ENCODE measurements at places on chromosomes 4 and X.
A peak's percentile ranks its signal among the peaks of the same experiment; 100 is the strongest.

DNA sequence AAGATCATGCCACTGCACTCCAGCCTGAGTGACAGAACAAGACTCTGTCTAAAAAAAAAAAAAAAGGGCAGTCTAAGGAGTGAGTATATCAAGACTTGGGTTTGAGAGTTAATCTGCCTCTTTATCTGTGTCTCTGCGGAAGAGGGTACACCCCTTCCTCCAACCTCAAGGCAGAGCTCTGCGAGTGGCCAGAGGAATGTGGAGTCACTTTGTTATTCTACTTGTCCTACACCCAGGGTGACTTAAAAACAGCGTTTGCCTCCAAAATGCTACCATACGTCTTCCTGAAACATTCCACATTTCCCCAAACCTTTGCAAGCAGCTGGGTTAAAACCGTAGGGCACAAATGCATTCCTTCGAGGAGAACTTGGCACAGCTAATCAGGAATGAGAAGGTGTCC, 199.9 kb downstream of the SHOX start:
- DNase-seq, result no peak

GRCh38 chr4:165931741-165932140, 58.7 kb downstream of the TLL1 start:
- no peak for DNase-seq

- no peak for DNase-seq
These were observed 3.9 kb upstream of the TTC29 start for GRCh38 chr4:146949559-146949958.

GRCh38 chr4:183445097-183445428, 627 bp downstream of the CDKN2AIP start:
- peak; percentile 22 for DNase-seq

DNA sequence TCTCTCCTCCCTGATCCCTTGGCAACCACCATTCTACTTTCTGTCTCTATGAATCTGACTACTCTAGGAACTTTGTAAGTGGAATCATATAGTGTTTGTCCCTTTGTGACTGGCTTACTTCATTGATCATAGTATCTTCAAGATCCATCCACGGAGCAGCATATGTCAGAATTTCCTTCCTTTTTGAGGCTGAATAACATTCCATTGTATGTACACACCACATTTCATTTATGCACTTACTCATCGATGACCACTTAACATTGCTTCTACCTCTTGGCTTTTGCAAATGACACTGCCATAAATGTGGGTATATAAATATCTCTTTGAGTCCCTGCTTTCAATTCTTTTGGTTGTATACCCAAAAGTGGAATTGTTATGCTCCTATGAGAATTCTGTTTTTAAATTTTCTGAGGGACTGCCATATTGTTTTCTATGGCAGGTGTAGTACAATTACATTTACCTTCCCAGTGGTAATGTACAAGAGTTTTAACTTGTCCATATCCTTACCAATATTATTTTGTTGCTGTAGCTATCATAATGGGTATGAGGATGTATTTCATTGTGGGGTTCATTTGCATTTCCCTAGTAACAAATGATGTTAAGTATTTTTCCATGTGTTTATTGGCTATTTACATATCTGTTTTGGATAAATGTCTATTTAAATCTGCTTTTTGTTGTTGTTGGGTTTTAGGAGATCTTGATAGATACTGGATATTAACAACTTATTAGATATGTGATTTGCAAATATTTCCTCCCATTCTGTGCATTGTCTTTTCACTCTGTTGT, 466.1 kb downstream of the C4orf33 start:
- DNase-seq, result no peak

- DNase-seq, result peak; percentile 8
These were observed 660.3 kb upstream of the PITX2 start for GRCh38 chr4:111283066-111283677.

DNA sequence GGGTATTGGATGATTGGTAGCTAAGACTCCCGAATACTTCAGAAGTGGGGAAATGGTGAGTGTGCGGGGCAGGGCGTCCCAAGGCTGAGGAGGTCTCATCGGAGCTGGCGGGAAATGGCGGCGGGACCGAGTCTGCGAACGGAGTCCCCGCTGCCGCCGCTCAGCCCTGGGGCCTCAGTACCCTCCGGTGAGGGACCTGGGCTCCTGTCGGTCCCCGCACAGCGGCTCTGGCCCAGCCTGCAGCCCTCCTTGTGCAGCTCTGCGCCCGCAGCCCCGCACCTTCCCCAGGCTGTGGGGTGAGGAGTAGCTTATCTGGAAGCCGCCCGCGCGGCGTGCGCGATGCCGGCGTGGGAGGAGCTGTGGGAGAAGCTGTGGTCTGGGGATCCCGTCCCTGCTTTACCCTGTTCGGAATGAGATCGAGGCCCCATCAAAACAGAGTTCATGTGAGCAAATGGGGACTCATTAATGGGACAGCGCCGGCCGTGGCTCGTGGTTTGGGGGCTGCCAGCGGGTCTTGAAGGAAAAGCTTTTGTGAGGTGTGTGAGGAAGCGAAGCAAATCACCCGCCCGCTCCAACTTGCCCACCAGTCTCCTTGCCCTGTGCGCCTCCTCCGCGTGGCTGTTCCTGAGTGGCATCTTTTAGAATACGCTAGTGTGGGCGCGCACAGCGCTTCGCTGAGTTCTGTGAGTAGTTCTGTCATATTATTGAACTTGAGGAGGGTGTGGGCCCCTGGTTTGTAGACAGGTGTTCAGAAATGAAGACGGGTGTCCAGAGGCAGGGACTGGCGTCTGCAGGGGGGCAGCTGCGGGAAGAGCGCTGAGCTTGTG, 531 bp downstream of the ZNF141 start:
- DNase-seq, result peak; percentile 9

- DNase-seq, result no peak
These were observed 2.6 kb upstream of the ZFP42 start for GRCh38 chr4:187992971-187993370.

DNA sequence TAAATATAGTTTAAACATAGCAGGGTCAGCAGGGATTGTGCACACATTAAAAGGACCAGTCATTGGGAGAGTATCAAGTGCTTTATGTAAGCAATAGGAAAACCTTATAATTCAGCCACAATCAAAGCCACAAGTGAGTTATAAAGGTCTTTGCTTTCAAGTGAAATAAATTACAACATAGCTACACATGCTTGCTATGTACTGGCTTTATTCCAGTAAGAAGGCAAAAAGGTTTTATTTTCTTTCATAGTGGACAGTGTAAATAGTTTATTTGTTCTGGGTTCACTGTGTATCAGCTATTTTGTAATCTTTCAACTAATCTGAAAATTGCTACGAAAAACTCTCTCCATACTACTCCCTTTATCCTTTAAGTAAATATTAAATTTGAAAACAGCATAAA, 691.4 kb downstream of the PCDH7 start:
- no peak for DNase-seq

GRCh38 chr4:17781300-17782287, at the start of gene FAM184B:
FAM184B (minus strand) TSS chr4:17781621; CDS start chr4:17781299, 322 bp downstream.
- DNase-seq, result peak; percentile 6

- DNase-seq, result no peak
These were observed 305.4 kb upstream of the F9 start for GRCh38 chrX:139224953-139225665.

DNA sequence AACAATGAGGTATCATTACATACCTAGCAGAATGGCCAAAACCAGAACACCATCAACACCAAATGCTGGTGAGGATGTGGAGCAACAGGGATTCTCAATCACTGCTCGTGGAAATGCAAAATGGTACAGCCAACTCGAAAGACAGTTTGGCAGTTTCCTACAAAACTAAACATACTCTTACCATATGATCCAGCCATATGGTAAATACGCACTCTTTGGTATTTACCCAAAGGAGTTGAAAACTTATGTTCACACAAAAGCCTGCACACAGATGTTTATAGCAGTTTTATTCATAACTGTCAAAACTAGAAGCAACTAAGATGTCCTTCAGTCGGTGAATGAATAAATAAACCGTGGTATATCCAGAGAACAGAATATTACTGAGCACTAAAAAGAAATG, 7.8 kb downstream of the CASP3 start:
- DNase-seq, result no peak

DNA sequence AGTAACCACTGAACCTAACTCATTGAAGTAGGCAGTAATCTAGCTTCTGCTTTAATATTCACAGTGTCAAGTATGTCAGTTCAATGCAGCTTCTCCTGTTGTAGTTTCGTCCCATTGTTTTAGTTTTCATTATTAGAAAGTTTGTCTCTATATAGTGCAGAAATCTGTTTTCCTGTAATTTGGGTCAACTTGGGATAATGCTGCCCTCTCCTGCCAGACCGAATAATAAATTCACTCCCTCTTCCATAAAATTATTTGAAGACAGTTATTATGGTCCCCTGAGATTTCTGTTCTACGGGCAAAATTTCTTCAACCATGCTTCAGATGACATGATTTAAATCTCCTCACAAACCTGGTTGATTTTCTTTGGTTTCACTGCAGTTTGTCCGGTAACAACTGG, 4.6 kb upstream of the LUZP4 start:
- DNase-seq, result no peak

DNA sequence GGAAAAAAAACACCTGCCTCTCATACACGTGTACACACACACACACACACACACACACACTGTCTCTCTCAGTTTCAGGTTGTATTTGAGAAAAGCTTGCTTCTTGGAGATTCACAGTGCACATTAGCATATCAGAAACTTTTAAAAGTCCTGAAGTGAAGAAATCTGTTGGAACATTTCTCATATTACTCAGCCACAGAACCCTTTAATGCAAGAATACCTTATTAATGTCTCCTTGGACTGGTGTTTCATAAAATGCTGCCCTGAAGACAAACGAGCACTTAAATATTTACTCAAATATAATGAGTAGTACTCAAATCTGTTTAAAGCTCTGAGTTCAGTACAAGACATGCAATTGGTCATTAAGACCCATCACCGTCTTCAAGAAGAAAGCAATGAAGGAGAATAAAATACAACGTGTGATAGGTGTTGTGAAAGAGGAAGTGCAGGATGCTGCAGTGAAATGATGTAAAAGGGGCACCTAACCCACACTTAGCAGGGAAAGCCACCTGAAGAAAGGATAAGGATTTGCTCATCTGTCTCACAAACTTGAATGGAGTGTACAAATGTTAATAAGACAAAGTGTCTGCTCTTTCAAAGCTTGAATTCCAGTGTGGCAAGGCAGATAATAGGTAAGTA, 57.0 kb downstream of the DCLK2 start:
- no peak for DNase-seq

DNA sequence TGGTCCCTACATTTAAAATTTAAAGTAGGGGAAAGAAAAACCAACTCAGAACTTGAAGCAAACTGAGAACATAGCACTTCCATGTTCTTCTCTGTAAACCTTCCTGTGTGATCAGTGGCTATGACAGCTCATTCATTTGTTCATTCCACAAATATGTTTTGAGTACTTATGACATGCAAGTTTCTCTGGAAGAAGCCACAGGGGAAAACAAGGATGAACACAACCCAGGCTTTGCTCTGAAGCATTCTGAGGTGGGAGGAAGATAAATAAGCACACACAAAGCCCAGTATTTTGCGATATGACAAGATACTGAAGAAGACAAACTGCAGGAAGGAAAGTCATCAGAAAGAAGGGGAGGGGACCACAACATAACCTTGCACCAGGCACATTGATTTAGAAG, 96.4 kb downstream of the CHIC2 start:
- no peak for DNase-seq

GRCh38 chr4:52408032-52408431, 251.1 kb downstream of the USP46 start:
- DNase-seq, result no peak

Measured in MG63 (cell line).